ENCODE measurements at places on chromosomes 5 and 9.

- no peak for DNase-seq
Measured at GRCh38 chr5:148376198-148376597, 7.6 kb upstream of the FBXO38 start.

DNA sequence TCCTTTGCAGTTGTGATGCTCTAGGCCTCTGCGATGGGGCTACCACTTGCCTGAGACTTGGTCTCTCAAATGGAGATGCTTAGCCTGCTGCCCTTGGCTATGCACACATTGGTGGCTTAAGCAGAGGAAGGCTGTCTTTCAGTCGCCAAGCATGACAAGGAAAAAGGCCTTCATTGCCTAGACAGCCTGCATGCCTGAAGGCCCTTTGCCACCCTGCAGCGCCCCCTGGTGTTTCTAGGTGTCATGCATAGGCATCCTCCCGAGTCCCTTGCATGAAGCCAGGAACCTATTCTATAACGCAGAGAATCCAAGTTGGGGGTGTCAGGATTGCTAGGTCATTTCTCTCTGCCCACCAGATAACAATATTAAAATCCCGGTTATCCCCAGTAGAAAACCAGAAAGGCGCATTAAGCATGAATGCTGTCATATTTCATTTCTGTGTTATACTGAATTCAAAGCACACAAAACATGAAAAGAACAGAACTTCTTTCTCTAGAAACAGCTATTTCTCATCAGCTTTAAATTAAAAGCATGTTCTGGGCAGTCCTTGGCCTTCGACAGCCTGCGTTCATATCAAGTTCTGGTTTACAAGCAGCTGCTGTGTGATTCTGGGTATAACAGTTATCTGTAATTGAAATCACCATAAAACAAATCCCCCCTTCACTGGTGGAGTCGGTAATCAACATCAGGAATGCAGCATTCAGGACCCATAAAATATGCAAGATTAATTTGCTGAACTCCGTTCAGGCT, 59.7 kb upstream of the TRPC7 start:
- no peak for DNase-seq

- no peak for DNase-seq
Measured at GRCh38 chr5:132008163-132008473, 3.3 kb downstream of the ACSL6 start.

DNA sequence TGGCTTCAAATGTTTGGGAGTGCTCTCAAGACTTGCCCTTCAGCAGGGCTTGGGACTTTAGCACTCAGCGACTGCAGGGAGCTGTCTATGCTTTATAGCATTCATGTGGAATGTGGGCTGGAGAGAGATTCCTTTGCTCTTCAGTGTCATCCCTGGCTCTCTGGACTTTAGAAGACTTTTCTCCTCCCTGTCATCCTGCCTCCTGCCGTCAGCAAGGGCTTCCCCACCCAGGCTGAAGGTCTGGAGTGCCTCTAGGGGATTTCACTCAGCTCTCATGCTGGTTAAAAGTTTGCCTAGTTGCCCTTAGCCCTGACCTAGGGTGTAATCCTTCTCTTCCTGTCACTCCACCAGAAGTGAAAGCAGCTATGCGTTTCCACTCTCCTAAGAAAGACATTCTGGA, 210.9 kb downstream of the FRMD3 start:
- DNase-seq, result no peak

- no peak for DNase-seq
Measured at GRCh38 chr5:44862808-44863207, 54.1 kb downstream of the MRPS30 start.

GRCh38 chr5:67806654-67807438, 408.7 kb upstream of the PIK3R1 start:
- no peak for DNase-seq

DNA sequence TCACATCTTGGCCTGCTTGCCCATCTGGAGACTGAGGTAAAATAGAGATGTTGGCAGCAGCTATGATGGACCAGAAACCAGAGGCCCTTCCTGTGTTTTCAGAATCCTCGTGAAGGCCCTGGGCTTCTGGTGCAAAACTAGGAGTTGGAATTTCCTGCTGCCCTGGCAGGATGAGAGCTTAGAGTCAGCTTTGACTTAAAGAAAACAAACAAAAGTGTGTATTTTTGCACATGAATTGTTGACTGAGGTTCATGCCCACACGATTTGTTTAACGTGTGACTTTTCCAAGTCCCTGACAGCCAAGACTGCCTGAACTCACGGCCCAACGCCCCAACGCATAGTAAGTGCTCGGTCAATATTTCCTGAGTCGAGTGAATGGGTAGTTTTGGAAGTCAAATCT, 303.1 kb downstream of the MLLT3 start:
- no peak for DNase-seq
